Activated CD8-positive, alpha-beta memory T cell treated with anti-CD3 and anti-CD28 coated beads for 1 hour (primary cell): ENCODE measurements at places on chromosomes 1 and 21.
A peak's percentile ranks its signal among the peaks of the same experiment; 100 is the strongest.

DNA sequence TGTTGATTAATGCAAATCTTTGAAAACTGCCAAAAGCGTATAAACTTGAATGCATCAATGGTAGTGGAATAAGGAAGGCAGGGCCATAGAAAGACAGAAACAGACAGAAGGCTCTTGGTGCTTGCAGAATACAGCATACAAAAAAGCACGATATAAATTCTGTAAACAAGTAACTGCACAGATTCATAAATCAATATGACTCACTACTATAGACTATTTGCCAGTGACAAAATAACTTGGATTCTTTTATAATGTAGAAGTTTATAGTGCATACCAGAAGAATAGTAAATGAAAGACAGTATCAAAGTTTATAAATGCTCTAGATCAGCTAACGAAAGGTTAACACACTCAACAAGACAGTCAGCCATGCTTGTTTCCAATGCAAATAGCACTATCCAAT, 349.6 kb downstream of the PTBP2 start:
- DNase-seq, result no peak

DNA sequence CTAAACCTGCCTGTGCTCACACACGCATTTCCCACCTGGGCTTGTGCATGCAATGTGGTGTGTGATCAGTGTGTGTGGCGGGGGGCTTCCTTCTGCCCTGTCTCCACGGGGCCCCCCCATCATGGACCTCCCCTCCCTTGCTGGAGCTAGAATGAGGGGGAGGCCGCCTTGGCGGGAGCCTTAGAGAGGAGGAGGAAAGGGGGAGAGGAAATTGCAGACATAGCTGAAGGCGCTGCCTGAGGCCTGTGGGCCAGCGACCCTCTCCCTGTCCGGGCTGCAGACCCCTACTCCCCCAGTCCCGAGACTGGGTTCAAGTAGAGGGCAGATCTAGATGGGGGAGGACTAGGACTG, 883 bp upstream of the EVA1B start:
- DNase-seq, result no peak

- no peak for DNase-seq
Observed at GRCh38 chr1:204917802-204918201, 47.1 kb downstream of the NFASC start.

DNA sequence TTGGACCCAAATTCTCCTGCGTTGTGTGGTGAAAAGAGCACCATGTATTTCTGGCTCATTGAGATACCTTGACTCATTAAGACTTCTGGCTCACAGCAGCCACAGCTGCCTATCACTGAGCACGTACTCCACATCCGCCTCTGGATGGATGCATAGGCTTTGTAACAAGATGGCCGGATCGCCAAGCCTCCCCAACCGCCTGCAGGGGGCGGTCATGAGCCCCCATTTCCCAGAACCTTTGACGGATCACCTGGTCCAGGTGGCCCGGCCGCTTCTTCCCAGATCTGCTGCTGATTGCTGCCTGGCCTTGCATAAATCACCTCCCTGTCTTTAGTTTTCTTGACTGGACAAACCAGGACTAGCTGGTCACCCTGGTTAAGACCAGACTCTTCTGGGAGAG, 156.5 kb upstream of the KLHDC7A start:
- no peak for DNase-seq

DNA sequence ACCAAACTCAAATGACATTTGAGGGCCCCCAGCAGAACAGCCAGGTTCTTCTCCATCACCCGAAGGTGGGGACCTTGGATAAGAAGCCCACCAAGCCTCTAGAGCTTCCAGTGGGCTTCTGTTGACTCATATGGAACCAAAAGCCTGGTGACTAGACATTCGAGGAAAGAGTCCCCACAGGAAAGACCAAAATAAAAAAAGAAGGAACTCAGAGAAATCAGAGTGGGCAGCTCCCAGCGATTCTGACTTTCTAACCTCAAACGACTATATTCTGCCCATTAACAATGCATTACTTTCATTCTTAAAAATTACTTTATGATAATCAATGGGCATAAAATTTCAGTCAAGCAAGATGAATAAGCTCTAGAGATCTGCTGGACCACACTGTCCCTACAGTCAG, 9.6 kb upstream of the CHIT1 start:
- DNase-seq, result no peak

DNA sequence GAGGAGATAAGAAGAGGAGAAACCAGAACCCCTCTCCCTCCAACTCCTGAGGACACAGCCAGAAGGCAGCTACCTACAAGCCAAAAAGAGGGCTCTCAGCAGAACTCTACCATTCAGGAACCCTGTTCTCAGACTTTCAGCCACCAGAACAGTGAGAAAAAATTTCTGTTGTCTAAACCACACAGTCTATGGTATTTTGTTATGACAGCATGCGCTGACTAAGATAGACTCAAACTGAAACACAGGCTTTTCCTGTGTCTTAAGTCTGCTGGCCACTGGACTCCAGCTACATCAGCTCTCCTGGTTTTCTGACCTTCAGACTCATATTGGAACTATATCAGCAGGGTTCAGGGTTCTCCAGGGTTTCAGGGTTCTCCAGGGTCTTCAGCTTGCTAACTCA, 126.5 kb upstream of the TNFSF4 start:
- DNase-seq, result no peak

DNA sequence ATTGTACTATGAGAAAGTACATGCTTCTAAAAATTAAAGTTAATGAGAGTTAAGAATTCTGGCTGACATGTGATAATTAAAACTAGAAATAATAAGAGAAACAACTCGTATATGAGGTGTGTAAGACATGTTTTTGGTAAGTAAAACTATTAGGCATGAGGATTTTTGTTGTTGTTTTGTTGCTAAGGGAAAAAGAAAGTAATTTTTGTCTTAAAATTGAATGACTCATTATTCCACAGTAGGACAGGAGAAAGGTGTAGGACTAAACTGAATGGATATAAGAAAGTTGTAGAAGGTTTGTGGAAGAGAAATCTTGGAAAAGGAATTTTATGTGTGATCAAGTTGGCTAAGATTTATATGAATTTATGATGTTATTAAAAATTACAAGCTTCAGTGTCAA, 54.8 kb downstream of the TBX19 start:
- DNase-seq, result no peak

DNA sequence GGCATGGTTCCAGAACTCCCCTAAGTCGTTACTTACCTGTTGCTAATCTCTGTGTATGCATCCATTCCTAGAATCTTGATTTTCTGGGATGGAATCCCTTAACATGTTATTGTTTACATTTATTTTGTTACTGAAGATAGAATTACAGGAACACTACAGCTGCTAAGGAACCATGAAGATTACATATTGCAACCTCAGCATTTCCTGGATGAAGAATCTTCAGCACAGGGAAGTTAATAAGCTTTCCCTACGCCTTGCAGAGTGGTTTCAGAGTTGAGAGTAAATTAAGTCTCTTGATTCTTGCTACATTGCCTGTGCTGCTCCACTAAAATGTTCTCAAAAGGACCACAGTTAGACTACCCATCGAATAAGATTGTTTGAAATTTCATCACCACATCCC, 31.4 kb upstream of the GBP6 start:
- DNase-seq, result no peak

DNA sequence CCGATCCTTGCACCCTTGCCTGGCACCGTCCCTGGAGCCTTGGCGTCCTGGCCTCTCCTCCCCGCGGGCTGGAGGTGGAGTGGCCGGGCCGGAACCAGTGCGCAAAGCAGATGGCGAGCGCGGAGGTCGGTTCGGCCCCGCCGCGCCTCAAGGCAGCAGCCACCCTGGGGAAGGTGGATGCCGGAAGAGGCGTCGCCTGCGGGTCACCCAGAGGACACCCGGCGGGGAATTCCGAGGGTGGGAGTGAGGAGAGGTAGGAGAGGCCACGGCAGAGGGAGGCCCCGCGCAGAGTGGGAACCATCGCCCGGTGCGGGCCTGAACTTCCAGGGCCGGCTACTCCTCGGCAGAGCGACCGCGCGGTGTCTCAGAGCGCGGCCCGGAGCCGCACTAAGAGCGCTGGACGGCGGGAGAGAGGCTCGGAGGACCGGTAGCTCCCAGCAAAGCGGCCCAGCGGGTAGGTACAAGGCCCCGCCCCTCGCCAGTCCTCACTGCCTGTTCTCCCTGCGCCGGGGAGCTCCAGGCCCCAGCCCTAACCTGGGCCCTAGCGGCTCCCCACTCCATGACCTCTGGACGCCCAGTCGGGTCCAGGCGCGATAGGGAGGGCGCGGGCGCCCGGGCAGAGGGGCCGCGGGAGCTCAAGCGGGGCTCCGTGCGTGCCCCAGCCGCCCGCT, at the start of gene RNF207:
Gene RNF207, plus strand, starts transcription at position 271 of the 671 bp plus-strand sequence. CDS start 417 bp downstream, outside the sequence.
- DNase-seq, result peak; percentile 24

DNA sequence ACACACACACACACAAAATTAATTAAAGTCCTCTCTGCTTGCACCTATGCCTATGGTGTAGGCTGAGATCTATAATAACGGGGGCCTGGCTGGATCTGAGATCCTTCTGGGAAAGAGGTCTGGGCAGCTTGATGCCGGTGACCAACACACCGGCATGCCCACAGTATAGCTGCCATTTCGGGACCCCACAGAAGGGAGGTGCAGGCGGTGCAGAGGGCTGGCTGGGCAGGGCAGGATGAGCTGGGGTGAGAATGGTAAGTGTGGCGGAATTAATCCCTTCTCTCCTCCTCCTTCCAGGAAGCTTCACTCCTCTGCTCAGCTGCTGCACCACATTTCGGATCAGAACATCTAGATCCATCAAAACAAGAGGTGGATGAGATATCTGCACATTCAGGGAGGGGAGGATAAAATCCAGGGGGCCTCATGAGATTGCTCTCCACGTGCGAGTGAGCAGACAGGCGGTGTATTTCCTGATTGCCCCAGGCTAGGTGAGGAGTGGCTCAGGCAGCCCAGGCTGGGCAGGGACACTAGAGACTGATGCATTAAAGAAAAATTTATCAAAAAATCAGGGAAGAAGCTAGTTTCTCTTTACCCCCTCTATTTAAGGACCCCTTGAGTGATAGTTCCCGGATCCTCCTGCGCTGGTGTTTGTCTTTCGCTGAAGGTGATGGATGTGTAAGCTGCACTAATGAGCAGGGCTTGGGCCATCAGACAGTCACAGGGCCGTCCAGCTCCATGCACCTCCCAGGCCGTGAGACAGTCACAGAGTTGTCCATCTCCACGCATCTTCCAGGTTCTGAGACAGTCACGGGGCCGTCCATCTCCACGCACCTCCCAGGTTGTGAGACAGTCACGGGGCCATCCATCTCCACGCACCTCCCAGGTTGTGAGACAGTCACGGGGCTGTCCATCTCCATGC, 449.9 kb downstream of the PTPRU start:
- no peak for DNase-seq

GRCh38 chr1:212074313-212074712, 38.8 kb downstream of the DTL start:
- DNase-seq, result no peak

GRCh38 chr1:1397839-1398523, 1.2 kb downstream of the CCNL2 start:
- DNase-seq, result no peak
